Pancreas (tissue), 10 donors: ENCODE measurements at places on chromosomes 7 and 10.

GRCh38 chr7:1948301-1948796 lies 278.3 kb downstream of the ELFN1 start:
- H3K27me3 ChIP-seq = no peaks in the 10 kb centered on the region
- H3K27ac ChIP-seq = no peak overlapping the region
- H3K36me3 ChIP-seq = no peaks in the 10 kb centered on the region
- H3K4me3 ChIP-seq = no peak overlapping the region

DNA sequence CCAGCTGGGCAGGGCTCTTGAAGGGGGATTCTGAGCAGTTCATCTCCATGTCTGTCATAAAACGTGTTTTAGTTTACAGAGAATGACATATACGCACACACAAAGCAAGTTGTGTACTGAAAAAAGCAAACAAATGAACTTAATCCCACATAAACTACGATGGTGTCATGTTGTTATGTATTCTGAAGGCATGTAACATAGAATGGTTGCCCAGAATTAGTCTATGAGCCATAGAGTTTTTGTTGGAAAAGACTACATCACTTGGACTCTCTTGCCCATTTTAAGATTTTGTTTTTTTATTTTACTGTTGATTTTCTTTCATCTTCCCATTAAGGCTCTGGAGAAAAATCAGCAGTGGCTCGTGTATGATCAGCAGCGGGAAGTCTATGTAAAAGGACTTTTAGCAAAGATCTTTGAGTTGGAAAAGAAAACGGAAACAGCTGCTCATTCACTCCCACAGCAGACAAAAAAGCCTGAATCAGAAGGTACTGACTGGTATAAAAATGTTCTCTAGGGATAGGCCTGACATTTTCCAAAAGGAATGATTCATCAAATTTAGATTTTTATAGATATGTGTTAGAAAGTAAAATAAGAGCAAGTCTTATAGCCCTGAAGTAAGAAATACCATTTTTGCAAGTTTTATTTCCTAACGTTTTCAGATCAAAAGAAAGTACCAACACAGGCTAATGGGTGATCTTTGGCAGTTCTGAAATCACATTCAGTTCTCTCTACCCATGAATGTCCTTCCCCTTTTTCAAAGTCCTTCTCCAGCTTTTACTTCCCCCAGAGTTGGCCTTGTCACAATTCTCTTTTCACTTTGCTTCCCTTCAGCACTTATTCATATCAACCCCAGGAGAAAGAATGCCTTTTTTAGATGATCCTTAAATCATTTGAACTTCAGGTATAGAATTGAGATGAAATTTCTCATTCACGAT lies 18.9 kb downstream of the CEP55 start:
- H3K4me1 ChIP-seq = no peaks in the 10 kb centered on the region
- H3K36me3 ChIP-seq = no peaks in the 10 kb centered on the region
- H3K4me3 ChIP-seq = no peak overlapping the region
- DNase-seq = no peak

DNA sequence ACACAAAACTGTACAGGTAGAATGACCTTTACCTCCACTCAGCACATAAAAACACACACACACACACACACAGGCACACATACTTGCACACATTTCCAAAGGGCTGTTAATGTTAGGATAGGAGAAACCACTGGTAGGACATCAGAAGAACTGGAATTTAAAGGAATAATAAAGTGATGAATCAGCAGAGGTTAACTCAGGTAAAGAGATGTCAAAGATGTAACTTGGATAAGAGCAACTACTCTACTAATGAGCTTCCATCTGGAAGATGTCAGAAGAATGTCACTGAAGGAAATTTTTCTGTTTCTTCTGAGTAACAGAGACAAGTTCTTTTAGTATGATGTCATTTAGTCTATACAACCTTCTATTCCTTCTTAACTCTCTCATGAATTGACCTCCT lies 26.4 kb upstream of the GPR37 start:
- no peak overlapping the region for H3K27ac ChIP-seq
- no peaks in the 10 kb centered on the region for H3K27me3 ChIP-seq
- no peaks in the 10 kb centered on the region for H3K36me3 ChIP-seq
- H3K4me3 ChIP-seq = no peak overlapping the region

DNA sequence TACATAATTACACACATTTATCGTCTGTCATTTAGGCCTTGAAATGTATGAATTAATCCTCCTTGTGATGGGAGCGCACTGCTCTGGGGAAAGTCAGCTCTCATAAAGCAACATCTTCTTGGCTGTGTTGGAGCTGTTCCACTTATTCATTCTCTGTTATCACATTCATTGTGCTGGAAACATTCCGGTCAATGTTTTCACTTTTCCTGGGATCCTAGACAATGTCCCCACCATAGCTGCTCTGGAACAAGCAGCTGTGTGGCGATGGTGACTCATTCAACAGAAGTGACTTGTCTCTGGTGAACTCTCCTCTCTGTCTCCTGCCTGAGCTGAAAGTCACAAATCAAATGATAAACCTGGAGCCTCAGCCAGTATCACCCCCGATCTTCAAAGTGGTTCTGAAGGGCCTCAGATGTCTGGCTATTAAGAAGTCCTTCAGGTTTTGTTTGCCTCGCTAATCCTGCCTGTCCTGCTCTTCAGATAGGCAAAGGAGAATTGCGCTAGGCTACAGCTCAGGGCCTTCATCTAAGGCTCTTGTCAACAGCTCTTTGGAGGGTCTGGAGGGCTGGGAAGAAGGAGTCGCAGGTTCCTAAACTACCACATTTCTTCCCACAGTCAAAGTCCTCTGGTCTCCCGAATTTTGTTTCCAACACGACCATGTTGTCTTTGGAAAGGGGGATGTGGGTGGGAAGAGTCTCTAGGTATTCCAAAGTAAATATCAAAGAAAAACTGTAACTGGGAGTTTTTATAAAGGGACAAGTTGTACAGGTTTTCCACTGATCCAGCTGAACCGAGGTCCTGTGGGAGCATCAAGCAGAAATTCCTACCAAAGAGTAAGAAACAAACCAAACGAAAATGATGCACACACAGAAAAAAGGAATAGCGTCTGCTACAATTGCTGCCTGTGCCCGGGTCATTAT lies 29.3 kb downstream of the KLF6 start:
- no peaks in the 10 kb centered on the region for H3K36me3 ChIP-seq
- no peaks in the 10 kb centered on the region for H3K4me1 ChIP-seq
- peak overlapping the region; percentile 18 for H3K27ac ChIP-seq
- no peaks in the 10 kb centered on the region for H3K27me3 ChIP-seq
- H3K4me3 ChIP-seq = no peak overlapping the region

DNA sequence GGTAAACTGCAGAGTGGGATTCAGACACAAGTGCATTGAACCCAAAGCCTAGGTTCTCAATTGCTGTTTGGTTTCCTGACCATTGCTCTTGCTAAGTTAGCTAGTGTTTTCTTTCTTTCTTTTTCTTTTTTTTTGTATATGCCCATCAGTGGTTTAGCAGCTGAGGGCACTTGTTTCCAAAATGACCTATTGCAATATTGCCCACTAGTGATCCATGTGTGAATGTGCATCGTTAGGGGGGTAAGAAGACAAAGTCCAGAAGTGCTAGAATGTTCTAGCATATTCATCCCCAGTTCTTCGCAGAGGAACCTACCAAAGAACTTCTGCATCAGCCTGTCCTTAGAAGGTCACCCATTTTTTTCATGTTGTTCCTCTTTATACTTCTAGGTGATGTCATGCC lies 252.8 kb upstream of the GPR26 start:
- no peak overlapping the region for H3K4me3 ChIP-seq
- H3K27ac ChIP-seq = no peak overlapping the region
- H3K4me1 ChIP-seq = no peaks in the 10 kb centered on the region
- DNase-seq = no peak
- H3K36me3 ChIP-seq = no peaks in the 10 kb centered on the region
